Stimulated activated CD8-positive, alpha-beta memory T cell treated with anti-CD3 and anti-CD28 coated beads, Interleukin-7, amount 100 ng/mL, for 48 hours (primary cell): ENCODE measurements at places on chromosomes 2 and 18.

DNA sequence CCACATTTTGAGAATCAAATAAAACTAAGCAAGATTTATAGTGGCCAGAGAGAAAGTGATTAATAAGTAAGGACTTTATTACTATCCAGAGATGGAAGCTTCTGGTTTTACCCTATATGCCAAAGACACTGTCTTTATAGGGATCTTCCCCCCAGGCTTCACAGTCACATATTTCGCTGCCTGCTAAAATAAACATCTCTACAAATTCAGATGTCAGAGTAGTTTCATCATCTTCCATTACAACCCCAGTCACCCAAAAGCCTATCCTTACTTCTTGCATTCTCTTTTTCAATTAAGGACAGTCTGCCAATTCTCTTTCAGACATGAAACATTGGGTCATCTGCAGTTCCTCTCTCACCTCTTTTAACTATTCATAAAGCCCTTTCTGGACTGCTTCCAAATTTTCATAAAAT is 28.3 kb downstream of the CREB1 start:
- no peak for DNase-seq

DNA sequence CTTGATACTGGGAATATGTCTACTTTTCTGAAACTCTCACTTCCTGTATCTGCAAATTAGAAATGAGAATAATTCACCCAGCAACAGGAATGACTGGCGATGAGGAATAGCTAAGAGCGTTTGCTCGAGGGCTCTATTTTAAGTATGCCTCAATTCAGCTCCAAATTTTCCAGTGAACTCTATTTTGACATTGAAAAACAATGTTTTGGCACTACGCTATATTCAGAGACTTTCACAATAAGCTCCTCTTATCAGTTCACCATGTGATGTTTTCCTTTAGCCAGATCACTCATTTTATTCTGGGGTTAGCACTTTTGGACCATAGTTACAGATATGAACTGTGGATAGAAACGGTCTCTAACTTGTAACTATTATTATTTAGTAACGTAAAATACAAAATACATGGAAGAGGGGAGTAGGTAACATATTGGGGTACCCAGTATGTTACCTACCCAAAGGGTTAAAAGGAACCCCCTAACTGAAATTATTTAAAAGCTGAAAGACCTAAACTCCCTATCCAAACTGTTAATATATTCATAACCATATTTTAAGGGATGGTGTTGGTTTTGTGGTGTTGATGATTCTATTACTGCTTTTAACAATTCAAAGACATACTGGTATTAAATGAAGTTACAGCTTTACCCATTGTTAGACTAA is 28.1 kb downstream of the SLC40A1 start:
- no peak for DNase-seq

DNA sequence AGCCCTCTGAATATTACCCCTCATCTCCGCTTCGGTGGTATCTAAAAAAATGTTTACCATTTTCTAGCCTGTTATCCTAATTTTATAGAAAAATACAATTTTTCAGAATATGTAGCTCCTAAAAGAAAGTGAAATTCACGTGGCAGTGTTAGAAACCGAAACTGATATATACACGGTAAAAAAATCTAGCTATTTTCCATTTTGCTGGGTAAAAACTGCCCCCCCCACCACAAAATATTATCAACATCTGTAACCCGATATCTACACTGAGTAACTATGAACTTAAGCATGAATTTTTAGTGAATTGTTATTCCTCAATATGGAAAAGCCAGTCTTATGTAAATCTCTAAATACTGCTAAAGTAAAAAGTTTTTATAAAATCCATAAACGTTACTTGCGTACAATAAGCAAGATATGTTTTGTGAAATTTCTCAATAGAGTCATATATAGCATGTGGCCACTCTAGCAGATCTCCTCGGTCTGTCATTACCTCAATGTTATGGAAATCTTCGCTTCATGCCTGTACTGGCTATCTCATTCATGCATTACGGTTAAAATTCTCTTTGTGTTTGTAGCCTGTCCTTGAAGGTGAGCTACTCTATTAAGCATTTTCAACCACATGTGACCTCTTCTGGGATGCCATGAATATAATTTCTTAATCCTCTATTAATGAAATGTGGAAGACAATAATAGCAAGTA is 524.2 kb downstream of the TRIB2 start:
- no peak for DNase-seq

DNA sequence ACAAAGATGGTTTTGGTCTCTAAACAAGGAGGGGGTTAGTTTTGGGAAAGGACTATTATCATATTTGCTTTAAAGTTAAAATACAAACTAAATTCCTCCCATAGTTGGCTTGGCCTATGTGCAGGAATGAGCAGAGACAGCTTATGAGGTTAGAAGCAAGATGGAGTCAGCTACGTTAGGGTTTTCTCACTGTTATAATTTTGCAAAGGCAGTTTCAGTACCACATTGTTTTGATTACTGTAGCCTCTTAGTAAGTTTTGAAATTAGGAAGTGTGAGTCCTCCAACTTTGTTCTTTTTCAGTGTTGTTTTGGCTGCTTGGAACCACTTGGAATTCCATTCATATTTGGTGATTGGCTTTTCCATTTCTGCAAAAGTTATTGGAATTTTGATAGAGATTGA is 23.4 kb downstream of the LCLAT1 start:
- DNase-seq, result no peak

GRCh38 chr2:132659331-132659730 is 10.7 kb downstream of the LYPD1 start:
- no peak for DNase-seq

DNA sequence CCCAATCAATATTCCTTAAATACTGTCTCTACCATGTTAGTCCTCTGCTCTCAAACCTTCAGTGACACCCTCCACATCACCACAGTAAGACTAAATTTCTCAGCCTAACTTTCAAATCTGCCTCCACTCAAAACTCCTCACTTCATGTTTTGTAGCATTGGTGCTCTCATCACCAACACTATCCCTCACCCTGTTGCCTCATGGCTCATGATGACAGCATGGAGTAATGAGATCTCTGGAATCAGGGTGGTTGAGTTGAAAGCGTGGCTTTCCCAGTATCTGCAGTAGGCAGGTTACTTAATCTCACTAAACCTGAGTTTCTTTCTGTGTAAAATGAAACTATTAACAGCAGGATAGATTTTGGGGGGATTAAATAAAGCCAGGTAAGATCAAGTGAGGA is 621.4 kb downstream of the NYAP2 start:
- no peak for DNase-seq

- DNase-seq, result no peak
Observed at GRCh38 chr18:63301434-63301833, 18.1 kb downstream of the BCL2 start.
